BJ (cell line): ENCODE measurements at places on chromosomes 6 and 20. TPM values are rescaled to one million over a fixed set of nuclear protein-coding genes. Genes with fewer than 3 reads are reported as not detected.

Gene MAS1
- polyA plus RNA-seq = not detected in 2 replicates

Gene NOX3
- polyA plus RNA-seq = not detected in 2 replicates

Gene SMLR1
- not detected in 2 replicates for polyA plus RNA-seq

DNA sequence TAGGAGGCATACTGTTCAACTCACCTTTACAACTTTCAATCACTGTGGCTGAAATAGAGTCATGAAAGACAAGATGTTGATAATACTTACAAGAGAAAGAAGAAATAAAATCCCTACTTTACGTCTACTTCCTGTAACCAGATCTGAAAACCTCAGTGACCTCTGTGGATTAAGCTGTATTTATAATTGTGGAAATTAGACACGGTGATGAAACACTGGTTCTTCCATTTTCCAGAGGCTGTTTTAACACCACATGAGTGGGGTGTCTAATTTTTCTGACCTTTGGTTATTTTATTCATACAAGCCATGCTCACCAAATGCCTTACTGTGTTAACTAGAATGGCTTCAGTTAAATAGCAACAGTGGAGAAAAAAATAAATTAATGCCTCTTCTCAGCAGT lies 58.5 kb upstream of the HIVEP1 start:
- DNase-seq = no peak

DNA sequence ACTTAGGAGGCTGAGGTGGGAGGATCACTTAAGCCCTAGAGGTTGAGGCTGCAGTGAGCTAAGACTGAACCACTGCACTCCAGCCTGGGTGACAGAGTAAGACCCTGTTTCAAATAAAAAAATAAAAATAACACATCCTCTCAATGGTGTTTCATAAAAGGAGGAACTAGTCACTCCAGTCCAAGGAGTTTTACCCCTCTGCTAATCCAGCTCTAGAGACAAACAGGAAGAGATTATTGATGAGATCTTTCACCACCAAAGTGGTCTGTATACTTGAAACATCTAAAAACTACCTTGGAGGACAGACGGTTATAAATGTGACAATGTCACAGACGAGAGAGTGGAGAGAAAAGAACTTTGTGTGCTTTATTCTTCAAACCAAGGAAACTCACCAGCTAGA lies 58.2 kb downstream of the PIGU start:
- DNase-seq = no peak

- no peak for DNase-seq
These were observed 7.0 kb downstream of the ELMO2 start for GRCh38 chr20:46399401-46399800.

GRCh38 chr6:23002044-23002619 lies 432.8 kb downstream of the HDGFL1 start:
- no peak for DNase-seq
